ENCODE measurements at places on chromosomes 12 and 14. TPM values are rescaled to one million over a fixed set of nuclear protein-coding genes. Genes with fewer than 3 reads are reported as not detected.

GPR65 gene
- total RNA-seq: 14.0 TPM

C14orf132 gene
- 4.3 TPM for total RNA-seq

DNA sequence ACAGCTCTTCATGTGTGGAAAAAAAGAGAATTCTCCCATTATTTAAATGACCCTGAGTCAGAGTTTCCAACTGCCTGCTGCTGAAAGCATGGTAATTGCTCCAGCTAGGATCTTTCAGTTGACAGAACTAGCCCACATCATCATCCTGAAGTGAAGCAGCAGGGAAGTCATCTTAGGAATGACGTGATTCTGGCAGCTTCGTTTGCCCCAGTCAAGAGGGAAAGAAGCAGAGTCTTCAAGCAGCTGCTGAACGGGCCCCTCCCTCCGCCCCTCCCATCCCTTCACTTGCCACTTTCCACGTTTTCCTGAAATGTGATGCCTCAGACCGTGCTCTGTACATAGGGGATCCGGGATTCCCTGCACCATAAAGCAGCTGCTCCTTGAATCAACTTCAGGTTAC, 455.0 kb upstream of the TMEM132C start:
- no peaks in the 10 kb centered on the region for H3K27me3 ChIP-seq
- no peaks in the 10 kb centered on the region for H3K36me3 ChIP-seq
- no peaks in the 10 kb centered on the region for H3K4me1 ChIP-seq
- no peak overlapping the region for H3K27ac ChIP-seq

- no peaks in the 10 kb centered on the region for H3K4me1 ChIP-seq
- H3K36me3 ChIP-seq: no peaks in the 10 kb centered on the region
- H3K4me3 ChIP-seq: no peak overlapping the region
- DNase-seq: no peak
These were observed 124.8 kb upstream of the NOS1 start for GRCh38 chr12:117485984-117486839.

- peaks cover 21% of the 10 kb centered on the region for H3K36me3 ChIP-seq
- no peak overlapping the region for H3K27ac ChIP-seq
- H3K4me1 ChIP-seq: peaks cover 29% of the 10 kb centered on the region
- H3K4me3 ChIP-seq: no peak overlapping the region
These were observed 39.5 kb downstream of the PPHLN1 start for GRCh38 chr12:42365486-42365885.

DNA sequence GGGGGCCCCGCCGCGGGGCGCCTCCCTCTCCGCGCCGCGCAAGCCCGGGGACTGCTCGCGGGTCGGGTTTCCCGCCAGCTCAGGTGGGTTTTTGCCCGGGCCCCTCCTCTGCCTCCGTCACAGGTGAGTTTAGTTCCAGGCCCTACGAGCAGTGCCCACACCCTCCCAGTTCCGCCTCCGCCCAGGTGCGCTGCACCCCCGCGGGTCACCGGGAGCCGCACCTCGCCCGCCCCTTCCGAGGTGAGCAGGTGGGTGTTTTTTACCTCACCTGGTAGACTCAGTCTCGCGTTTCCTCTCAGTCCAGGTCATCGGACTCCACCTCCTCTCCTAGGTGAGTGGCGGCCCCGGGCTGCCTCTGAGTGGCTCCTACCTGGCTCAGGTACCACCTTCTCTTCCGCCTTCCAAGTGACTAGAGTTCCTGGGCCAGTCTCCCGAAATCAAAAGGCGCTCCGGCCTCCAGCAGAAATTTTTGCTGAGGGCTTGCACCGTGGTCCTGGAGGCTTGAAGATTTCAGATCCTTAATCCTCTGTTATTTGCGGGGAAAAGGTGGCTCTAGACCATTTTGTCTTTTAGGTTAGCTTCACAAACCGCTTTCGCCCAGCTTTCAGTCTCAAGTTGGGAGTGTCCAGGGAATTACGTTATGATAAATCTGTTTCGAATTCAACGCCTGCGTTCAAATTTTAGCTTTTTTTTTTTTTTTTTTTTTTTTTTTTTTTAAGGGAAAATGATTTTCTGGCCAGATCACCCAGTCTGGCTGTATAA, at the start of gene TMEM30B:
TMEM30B (minus strand) TSS at position 153 of the 762 bp plus-strand sequence. CDS start 191 bp downstream, outside the sequence.
- peak within 1 kb of the TSS; percentile 87 for H3K27ac ChIP-seq
- no peaks in the 10 kb centered on the region for H3K36me3 ChIP-seq
- peak within 1 kb of the TSS; percentile 82 for H3K4me3 ChIP-seq
- peak; percentile 38 for DNase-seq
- H3K27me3 ChIP-seq: peaks cover 8% of the 10 kb centered on the region

GRCh38 chr12:24597580-24597979, 351.3 kb downstream of the BCAT1 start:
- H3K27ac ChIP-seq: no peak overlapping the region
- no peaks in the 10 kb centered on the region for H3K36me3 ChIP-seq
- H3K27me3 ChIP-seq: peaks cover 8% of the 10 kb centered on the region
- no peak for DNase-seq
- no peak overlapping the region for H3K4me3 ChIP-seq
- peaks cover 13% of the 10 kb centered on the region for H3K4me1 ChIP-seq

GRCh38 chr12:83102499-83102898, 415.8 kb downstream of the TMTC2 start:
- H3K27ac ChIP-seq: no peak overlapping the region
- H3K36me3 ChIP-seq: peaks cover under 1% of the 10 kb centered on the region
- no peak overlapping the region for H3K4me3 ChIP-seq
- H3K4me1 ChIP-seq: no peaks in the 10 kb centered on the region
- H3K27me3 ChIP-seq: no peaks in the 10 kb centered on the region

DNA sequence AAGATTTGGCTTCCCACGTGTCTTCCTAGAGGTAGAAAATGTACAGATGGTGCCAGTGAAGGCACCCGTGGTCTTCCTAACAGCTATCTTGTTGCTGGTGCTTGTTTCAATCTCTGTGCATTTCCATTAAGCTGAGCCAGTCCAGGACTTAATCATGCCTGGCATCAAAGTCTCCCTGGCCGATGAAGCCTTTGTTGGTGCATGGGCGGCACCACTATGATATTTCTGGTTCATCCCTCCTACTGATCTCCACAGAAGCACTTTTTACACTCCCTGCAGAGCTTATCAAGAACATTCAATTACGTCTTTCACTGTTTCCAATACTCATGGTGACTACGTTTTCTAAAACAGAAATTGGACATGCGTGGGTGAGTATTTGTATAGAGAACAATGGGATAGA, 128.4 kb downstream of the TTC8 start:
- no peaks in the 10 kb centered on the region for H3K36me3 ChIP-seq
- no peaks in the 10 kb centered on the region for H3K4me1 ChIP-seq
- no peak overlapping the region for H3K27ac ChIP-seq
- H3K4me3 ChIP-seq: no peak overlapping the region
- no peak for DNase-seq
- H3K27me3 ChIP-seq: peaks cover 15% of the 10 kb centered on the region

KRT80 gene
- total RNA-seq: not detected

DNA sequence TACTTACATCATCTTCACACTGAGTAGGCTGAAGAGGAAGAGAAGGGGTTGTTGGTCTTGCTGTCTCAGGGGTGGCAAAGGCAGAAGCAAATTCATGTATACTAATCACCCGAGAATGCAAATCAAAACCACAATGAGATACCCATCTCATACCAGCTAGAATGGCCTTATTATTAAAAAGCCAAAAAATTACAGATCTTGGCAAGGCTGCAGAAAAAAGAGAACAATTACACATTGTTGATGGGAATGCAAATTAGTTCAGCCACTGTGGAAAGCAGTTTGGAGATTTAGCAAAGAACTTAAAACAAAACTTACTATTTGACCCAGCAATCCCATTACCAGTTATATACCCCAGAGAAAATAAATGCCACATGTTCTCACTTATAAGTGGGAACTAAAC, 154.9 kb downstream of the SEC23A start:
- no peak overlapping the region for H3K27ac ChIP-seq
- H3K4me3 ChIP-seq: no peak overlapping the region
- H3K27me3 ChIP-seq: no peaks in the 10 kb centered on the region
- H3K36me3 ChIP-seq: no peaks in the 10 kb centered on the region
- no peak for DNase-seq
- no peaks in the 10 kb centered on the region for H3K4me1 ChIP-seq

KRT2 gene
- total RNA-seq: not detected

- no peak overlapping the region for H3K27ac ChIP-seq
- H3K27me3 ChIP-seq: no peaks in the 10 kb centered on the region
- no peak for DNase-seq
- peaks cover 2% of the 10 kb centered on the region for H3K36me3 ChIP-seq
These were observed 24.9 kb downstream of the TCTN1 start for GRCh38 chr12:110638796-110639195.

DNA sequence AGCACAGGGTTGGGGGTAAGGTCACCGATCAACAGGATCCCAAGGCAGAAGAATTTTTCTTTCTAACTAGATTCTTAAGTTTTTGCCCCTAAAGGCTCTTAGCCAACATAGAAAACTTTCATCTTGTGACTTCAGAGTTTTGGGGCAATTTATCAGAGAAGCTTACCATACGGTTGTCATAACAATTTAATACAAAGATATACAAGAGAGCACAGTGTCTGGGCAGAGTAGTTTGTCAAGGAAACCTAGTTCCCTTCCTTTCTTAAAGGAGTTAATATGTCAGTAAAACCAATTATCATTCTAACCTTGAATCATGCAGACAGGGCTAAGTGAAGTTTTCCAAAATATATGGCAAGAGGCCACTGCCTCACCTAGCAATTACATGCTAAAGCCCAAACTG, 18.4 kb downstream of the NR2C1 start:
- no peaks in the 10 kb centered on the region for H3K27me3 ChIP-seq
- DNase-seq: no peak
- H3K4me1 ChIP-seq: no peaks in the 10 kb centered on the region
- H3K4me3 ChIP-seq: no peak overlapping the region

DNA sequence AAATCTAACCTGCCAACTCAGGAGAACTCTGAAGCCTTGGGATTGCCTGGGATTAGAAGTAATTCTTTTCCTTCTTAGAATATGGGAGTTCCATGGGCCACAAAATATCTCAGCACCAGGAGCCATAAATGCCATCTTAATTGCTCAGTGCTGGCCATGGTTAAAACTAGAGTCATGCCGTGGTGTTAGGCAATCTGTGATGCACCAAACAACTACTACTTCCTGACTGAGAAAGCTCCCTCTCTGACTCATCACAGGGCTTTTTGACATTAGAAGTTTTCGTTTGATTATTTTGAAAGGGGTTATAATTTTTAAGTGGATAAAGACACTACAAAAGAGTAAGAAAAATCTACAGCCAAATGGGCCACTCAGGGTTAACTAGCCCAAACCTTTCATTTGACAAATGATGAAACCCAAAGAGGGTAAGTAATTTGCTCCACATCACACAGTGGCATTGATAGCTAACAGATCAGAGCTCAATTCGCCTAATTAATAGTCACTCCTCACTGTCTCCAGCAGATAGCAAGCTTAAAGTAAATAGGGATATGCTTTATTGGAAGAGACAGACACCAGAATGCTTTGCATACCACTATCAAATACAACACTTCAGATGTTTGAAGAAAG, 377.3 kb downstream of the EMP1 start:
- DNase-seq: no peak
- no peaks in the 10 kb centered on the region for H3K4me1 ChIP-seq
- no peak overlapping the region for H3K27ac ChIP-seq
- peaks cover 2% of the 10 kb centered on the region for H3K27me3 ChIP-seq
- H3K36me3 ChIP-seq: no peaks in the 10 kb centered on the region
- H3K4me3 ChIP-seq: no peak overlapping the region

DNA sequence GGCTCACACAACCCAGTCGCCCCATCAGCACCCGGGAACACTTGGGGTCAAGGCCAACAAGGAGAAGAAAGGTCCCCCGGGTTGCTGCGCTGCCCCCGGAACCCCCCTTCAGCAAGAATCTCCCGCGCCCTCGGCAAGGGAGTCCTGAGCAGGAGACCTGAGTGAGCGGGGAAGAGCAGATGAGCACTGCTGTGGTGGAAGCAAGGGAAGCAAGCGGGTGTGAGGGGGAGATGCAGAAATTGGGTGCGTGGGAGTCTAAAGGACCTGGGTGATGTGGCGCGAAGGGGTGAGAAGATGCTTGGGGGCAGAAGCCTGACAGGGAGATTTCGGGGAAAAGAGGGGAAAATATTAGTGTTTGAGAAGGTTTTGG, 105.5 kb upstream of the PRB2 start:
- peaks cover 18% of the 10 kb centered on the region for H3K27me3 ChIP-seq
- H3K36me3 ChIP-seq: no peaks in the 10 kb centered on the region
- no peak overlapping the region for H3K27ac ChIP-seq
- H3K4me1 ChIP-seq: peaks cover 3% of the 10 kb centered on the region
- DNase-seq: no peak

DNA sequence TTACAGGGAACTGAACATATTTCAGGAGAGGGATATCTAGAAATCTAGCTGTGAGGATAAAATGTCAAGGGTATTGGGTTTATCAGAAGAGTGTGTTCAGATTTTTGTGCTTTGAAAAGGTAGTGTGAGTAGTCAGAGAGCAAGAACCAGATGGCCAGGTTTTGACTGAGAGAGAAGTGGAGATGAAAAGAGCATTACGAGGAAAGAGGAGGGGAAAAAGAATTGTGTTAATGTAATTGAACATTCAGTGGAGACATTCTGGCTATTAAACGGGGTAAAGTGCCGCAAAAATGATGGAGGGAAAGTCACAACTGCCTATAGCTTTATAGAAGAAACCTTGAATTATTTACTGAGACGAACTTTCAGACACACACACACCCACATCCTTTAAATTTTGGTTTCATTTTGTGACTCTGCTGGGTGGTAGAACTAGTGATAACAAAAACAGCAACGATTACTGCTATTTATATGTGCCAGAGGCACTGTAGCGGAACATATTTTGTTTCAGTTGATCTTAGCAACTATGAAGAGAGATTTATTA, 213.6 kb downstream of the ERC1 start:
- H3K36me3 ChIP-seq: peaks cover 11% of the 10 kb centered on the region
- peaks cover 18% of the 10 kb centered on the region for H3K4me1 ChIP-seq
- H3K4me3 ChIP-seq: no peak overlapping the region
- DNase-seq: no peak
- no peak overlapping the region for H3K27ac ChIP-seq
- no peaks in the 10 kb centered on the region for H3K27me3 ChIP-seq
